ENCODE measurements at places on chromosomes 3 and 15.

GRCh38 chr15:101246391-101246790 is 5.5 kb downstream of the CHSY1 start:
- no peak for DNase-seq

GRCh38 chr15:59376733-59377132 is 4.1 kb upstream of the MYO1E start:
- DNase-seq = no peak

GRCh38 chr3:159861369-159861987 is 127.2 kb upstream of the IL12A start:
- DNase-seq = no peak

- DNase-seq = no peak
Observed at GRCh38 chr3:37559461-37559860, 302.2 kb upstream of the CTDSPL start.

DNA sequence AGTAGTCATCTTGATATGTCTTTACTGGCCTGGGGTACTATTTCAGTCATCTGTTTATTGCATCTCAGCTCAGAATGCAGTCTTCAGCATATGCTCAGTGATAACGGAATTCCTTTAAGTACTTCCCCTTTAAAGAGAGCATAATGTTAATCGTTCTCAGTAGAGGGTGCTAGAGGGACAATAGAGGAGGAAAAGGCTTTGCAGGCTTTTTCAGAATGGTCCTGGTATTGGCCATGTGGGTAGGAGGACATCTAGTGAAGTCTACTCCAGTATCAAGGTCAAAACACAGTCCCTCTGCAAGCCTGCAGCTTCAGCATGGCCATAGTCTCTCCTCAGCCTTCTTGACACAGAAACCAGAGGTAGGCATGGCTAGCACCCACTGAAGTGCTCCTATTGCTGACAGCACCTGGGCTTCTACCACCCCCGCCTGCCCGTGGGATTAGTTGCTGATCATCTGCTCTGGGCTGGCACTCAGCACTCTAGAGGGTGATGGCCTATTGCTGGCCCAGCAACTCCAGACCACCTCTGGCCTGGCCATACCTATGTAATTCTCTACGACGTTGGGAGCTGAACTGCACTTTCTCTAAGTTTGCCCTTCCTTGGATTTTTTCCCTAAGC is 65.4 kb downstream of the KCNH8 start:
- DNase-seq = no peak

DNA sequence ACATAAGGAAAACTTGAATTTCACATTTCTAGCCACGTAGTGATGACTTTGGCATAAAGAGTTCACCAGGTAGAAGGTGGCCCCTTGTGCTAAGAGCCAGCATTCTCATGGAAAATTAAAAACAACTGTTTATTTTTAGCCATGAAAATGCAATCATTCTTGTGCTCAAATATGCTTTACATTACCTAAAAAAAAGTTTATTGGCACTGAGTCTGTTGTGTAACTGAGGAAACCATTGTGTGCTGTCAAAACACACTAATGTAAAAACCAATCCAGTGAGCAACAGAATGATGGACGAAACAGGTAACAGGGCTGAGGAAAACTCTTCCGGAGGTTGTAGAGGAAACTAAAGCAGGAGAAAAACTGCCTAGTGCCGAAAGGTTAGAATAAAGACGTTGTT is 287.0 kb upstream of the TMC3 start:
- no peak for DNase-seq

GRCh38 chr3:189641776-189642175 is 10.6 kb downstream of the TP63 start:
- no peak for DNase-seq

DNA sequence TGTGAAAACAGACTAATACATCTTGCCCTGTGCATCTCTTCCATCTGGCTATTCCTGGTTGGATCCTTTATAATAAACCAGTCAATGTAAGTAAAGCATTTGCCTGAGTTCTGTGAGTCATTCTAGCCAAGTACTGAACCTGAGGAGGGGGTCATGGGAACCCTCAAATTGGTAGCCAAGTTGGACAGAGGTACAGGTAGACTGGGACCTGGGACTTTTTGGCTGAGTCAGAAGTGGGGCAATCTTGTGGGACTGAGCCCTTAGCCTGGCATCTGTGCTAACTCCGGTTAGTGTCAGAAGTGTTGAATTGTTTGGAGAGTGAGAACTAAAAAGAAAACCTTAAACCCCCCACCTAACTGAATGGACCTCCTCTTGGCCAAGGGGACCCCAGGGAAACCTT is 21.0 kb upstream of the LIMD1 start:
- DNase-seq = no peak

- no peak for DNase-seq
Observed at GRCh38 chr15:91196768-91197167, 96.7 kb downstream of the SV2B start.

GRCh38 chr15:75651810-75652543 is 4.3 kb downstream of the SNX33 start:
- no peak for DNase-seq

DNA sequence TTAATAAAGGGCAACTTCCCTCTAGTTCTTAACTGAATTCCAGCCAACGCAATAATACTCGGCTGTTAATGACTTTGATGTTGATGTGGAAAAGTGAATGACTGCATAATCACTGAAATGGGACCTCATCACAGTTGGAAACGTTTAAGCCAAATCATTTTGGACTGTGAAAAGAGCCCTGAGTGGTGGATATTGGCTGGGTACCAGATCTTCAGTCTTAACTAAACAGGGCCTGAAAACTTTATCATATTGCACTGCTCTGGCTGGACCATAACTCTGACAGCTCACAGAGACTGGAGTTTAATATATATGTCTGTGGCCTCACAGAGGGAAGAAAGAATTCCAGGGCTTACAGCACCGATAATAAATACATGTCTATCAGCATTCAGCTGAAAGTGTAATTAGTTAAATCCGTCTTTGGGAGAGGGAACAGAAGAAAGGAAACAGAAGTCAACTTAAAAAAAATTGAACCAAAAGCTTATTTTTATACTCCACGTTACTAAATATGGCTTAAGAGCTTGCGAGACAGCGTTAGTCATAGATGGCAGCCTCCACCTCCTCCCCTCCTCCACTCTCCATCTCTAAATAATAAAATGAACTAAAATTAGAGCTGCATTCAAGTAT is 222.3 kb upstream of the CDIN1 start:
- DNase-seq = no peak

DNA sequence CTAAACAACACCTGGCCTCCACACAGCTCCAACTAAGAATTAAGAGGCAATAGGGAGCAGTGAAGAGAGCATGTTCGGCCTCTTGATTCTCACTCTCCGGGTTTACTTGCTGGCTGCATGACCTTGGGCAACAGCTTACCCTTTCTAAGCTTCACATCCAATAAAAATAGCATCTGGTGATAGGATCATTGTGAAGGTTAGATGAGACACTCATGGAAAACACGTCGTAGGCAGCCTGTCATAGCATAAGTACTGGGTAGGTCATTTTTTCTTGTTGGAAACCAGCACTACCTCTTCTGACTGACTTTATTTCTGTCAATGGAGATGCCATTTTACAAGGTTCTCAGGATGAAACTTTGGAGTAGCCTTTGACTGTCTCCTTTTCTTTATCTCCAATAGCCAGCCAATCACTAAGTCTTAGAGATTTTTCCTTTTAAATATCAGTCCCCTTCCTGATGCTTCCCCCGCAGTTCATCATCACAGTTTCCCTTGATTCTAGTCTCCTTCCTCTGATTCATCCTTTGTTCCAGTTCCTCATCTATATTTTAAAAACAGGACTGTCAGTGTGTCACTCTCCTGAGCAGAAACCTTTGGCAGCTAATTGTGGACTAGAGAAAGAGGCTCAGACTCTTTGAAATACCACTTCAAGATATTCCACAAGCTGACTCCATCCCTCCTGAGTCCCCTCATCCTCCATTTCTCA is 271.5 kb downstream of the SLC9A9 start:
- DNase-seq = no peak

DNA sequence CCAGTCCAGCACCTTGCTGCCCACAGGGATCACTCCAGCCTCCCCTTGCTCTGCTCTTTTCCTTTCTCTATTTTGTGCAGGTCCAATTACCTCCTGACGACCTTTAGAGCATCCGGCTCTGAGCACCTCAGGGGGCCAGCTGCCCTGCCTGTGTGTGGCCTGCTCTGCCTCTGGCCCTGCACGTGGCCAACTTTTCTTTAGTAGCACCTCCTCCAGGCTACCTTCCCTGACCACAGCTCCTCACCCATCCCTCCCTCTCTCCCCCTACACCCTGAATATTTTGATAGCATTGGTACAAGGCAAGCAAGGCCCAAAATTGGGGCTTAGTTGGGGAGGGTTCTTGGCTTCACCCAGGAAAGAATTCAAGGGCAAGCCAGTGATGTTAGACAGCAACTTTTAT is 66.9 kb upstream of the PRR20G start:
- DNase-seq = no peak

DNA sequence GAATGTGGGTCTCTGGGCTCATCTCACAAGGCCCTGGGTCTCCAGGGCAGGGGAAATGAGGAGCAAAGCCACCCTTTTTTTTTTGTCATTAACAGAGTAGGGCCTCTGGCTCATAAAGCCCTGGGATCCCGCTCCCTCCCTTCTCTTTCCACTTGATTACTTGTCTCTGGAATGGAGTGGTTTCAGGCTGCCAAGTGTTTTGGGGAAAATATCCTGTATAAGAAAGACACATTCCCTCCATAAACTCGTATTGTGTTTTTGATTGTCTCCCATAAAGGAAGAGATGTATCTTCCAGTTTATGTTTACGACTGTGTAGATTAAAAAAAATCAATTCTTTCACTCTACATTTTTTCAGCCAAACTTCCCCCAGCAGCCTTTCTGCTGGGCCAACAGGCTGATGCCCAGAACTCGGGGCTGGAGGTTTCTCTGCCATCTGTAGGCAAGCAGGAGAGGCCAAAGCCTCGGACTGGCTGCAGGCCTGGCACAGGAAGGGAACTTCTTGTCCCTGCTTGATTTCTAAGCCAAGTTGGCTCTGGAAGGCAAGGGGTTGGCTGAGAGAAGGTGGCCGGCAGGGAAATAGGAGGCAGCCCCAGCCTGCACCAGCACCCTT is 49.4 kb upstream of the INSYN1 start:
- no peak for DNase-seq

GRCh38 chr15:31271711-31272557 is 54.7 kb upstream of the KLF13 start:
- no peak for DNase-seq

GRCh38 chr3:38853011-38853410 is 37.0 kb upstream of the SCN10A start:
- no peak for DNase-seq

GRCh38 chr15:67762610-67763368 is 62.5 kb upstream of the SKOR1 start:
- no peak for DNase-seq

All from stimulated activated CD4-positive, alpha-beta T cell treated with anti-CD3 and anti-CD28 coated beads, Interleukin-1b, Interleukin-23, amount 100 ng/mL, for 1 hour (primary cell).